ENCODE measurements at places on chromosomes 12 and 14.

DNA sequence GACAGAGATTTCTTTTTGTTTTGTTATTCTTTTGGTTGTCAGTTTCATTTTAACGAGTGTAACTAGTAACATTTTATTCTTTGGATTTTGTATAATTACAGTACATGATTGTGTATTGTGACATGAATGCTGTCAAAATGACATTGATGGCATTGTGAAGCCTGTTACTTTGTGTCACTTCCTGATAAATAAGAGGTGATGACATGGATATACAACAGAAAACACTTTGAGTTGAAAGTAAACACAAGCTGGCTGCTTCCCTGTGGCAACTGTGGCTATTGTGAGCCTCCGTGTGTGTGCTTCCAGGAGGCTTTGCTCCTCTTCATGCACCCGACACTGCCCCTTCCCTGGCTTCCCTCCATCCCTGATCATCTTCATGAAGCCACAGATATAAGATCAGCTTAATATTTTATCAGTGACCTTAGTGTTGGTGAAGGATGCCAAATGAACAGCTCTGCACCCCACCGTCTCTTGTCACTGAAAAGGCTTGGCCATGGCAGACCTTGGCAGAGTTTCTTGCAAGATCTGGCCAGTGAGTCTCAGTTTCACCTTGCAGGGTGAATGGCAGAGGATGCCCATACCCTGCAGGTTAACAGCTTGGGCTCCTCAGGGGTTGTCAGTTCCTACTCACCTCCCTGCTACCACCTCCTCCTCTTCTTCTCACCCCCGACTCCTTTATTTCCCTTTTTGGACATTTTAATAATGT is 191.9 kb downstream of the EPS8 start:
- no peak for DNase-seq

GRCh38 chr14:92945959-92946846 is 23.3 kb downstream of the CHGA start:
- peak; percentile 73 for DNase-seq

- no peak for DNase-seq
These were observed 91.3 kb downstream of the NINJ2 start for GRCh38 chr12:571795-572531.

DNA sequence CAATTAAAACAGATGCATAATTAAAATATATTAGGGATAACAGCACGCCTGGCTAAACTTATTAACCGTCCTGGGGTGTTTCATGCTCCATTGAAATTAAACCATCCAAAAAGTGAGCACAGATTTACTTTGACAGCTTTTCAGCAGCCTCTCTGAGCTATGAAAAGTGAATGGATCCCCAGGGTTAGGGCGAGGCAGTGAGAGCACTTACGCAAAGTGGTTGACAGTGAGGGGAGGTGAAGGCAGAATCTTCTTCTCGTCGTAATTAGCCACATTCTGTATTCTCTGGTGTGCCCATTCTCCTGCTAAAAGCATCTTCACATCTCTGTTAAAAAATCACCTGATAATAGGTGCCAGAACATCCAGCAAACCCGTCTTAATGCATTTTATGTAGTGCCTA is 1.9 kb downstream of the TMTC2 start:
- DNase-seq: no peak

DNA sequence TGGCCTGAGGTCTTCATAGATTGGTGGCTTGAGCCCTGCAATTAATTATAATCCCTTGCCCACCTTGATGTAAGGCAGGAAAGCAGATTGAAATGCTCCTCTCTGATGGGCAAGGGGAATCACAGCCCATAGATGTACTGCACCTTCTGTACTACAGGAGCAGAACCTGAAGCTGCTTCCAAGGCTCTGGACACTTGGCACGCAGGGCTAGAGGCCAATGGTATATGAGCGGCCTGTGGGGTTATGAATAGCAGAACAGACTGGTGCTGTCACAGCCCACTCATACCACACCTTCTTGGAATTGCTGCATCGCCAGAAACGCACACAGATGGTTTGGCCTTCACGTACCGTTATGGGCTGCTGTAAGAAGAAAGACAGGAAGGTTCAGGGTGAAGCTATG is 1.7 kb upstream of the RBM23 start:
- DNase-seq: no peak

DNA sequence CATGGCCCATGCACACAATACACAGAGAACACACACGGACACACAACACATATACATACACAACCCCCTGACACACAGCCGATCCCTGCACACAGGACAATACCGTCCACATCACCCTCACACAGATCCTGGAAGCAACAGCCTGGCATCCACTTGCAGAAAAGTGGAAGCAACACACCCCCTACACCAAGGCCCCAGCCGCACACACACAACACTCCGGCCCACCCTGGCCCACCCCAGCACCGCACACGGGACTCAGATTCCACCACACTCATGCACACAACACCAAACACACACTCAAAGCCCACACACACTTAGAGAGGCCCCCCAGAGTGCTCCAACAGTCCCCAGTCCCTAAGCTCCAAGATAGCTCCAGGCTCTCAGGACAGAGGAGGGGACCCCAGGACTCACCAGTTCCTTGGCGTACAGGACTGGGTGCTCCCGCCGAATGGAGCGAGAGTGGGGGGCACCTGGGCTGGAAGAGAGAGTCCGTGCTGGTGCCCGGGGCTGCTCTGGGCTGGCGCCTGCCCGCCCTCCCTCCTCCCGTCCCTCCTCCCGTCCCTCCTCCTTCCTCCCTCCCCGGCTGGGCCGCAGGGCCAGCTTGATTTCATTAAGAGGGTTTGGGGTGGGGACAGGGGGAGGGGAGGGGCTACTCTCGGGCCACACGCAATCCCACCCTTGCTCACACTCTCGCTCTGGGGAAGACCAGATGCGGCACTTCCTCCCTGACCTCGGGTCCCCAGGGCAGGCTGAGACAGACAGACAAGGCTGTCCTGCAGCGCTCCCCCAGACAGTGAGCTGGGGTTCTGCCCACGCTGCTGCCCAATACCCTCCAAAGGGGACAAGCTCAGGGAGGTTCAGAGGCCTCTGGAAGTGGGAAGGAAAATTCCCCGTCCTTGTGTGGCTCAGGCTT is at the start of gene TMEM119:
TSS of gene TMEM119 (minus strand) at position 526 of the 913 bp plus-strand sequence. CDS start 5,701 bp downstream, outside the sequence.
- DNase-seq: no peak

All from choroid plexus epithelial cell (primary cell).